ENCODE measurements at places on chromosomes 16 and 17.

DNA sequence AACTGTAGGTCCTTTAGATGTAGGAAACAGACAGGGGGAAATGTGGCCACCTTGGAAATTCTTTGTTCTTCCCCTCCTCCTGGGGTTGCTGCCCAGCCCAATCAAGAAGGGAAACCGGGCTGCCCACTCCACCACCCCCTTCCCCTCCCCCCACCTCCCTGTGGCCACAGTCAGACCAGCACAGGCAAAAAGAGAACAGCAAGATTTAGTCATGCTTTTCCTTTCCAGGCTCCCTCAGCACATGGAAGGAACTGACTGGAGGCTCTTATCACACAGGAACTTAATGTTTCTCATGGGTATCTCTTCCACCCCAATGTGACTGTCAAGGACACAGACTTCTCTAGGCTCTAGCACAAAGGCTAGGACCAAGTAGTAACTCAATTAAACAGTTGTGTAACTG is 3.0 kb upstream of the CCL1 start:
- no peak for DNase-seq

DNA sequence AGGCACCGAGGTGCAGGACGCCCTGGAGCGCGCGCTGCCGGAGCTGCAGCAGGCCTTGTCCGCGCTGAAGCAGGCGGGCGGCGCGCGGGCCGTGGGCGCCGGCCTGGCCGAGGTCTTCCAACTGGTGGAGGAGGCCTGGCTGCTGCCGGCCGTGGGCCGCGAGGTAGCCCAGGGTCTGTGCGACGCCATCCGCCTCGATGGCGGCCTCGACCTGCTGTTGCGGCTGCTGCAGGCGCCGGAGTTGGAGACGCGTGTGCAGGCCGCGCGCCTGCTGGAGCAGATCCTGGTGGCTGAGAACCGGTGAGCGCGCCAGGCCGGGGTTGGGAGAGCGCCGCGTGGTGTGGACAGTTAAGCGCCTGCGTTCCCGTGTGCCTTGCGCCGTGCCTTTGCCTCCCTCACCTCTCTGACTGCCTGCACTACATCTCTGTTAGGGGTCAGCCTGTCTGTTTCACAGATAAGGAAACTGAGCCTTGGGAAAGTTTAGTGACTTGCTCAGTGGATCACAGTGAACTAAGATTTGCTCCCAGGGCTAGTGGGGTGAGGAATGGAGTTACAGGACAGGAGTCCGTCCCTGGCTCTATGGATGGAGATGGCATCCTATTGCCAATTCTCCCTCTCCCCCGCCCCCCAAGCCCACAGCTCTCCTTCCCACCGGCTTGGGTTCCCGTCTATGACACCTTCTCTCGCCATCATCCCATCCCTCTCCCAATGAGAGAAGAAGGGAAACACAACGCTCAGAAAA is 880 bp downstream of the SARM1 start:
- DNase-seq = no peak

GRCh38 chr17:38361694-38362465 is 10.2 kb downstream of the SOCS7 start:
- no peak for DNase-seq

DNA sequence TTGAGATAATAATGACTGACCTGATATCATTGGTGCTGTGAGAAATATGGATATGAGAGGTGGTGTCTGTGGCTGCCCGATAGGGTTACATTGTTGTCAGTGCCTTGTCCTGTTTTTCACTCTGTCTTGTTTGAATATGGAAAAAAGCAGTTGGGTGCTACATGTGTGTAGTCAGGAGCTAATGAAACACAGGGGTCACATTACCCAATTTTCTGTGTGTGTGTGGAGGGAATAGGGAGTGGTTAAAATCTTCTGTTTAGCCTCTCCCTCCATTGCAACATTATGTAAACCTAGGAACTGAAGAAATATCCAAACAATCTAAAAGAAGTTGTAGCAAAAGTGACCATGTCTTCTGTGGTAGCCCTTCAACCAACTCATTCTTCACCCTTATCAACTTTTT is 527.7 kb upstream of the SOX9 start:
- DNase-seq = no peak

GRCh38 chr16:2799205-2799858 is 1.1 kb downstream of the PRSS41 start:
- no peak for DNase-seq

GRCh38 chr16:74735162-74735452 is 34.4 kb upstream of the MLKL start:
- DNase-seq = no peak
